Myocyte (in vitro differentiated cells): ENCODE measurements at places on chromosomes 7 and 10.
A peak's percentile ranks its signal among the peaks of the same experiment; 100 is the strongest.

DNA sequence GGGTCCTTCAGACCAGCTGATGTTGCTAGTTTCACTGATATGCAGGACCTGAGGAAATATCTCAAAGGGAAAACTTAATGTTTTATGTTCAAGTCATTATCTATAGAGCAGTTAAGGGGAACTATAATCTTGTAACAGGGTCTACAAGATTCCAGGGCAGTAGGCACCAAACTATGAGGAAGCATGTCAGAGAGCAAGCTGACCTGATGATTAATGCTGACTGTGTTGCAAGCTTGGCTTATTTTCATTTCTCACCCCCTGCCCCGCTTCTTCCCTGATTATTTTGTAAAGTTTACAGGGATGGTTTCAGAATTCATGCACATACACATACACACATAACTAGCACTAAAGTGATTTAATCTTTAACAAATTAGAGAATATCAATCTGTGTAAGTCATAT is 84.3 kb upstream of the CACNA2D1 start:
- DNase-seq: peak; percentile 26

DNA sequence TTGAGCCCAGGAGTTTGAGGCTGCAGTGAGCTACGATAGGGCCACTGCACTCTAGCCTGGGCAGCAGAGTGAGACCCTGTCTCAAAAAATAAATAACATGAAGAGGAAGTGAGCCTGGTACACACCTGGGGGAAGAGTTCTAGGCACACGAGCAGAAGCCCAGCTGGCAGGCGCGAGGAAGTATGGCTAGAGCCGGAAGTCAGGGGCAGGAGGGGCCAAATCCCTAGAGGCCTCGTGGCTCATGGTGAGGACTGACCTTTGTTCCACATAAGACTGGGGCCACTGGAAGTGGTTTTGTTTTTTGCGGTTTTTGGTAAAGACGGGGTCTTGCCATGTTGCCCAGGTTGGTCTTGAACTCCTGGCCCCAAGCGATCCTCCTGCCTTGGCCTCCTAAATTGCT is 117.6 kb downstream of the HIP1 start:
- DNase-seq: no peak

GRCh38 chr10:110568055-110568735 is 700 bp downstream of the SMC3 start:
- DNase-seq: peak; percentile 46

DNA sequence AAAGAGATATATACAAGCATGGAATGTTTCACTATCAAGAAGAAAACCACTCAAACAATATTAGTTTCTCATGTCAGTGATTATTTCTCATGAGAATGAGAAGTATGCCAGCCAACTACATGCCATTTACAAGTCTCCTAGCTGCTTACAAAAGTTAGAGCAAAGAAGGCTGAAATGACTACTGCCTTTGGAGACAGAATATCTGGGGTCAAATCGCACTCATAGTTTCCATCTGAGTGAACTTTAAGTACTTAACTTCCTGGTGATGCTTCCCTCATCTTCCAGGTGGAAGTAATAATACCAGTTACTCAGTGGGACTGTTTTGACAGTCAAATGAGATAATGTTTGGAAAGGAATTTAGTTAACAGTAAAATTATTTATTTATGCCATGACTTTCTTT is 42.0 kb upstream of the RHOBTB1 start:
- no peak for DNase-seq

GRCh38 chr7:98294798-98295382 is 13.4 kb downstream of the BRI3 start:
- DNase-seq: peak; percentile 58

DNA sequence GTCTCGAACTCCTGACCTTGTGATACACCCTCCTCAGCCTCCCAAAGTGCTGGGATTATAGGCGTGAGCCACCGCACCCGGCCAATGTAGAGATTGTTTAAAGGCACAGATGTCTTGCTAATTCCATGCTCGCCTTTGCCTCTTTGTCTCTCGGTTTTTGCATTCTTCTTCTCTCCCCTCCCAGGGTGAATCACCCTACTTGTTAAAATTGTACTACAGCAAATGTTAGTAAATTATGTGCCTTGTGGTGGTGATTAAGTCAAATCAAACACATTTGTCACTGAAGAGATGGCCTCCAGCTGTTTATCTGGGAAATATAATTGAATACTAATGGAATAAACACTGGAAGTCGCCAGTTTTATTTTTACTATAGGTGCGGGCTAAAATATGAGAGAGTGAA is 384.4 kb upstream of the AUTS2 start:
- DNase-seq: no peak

GRCh38 chr10:120741396-120741795 is 109.8 kb upstream of the WDR11 start:
- no peak for DNase-seq

- peak; percentile 60 for DNase-seq
Observed at GRCh38 chr10:79347894-79348639, 798 bp downstream of the PPIF start.

GRCh38 chr10:117152668-117153067 is 14.6 kb upstream of the VAX1 start:
- peak; percentile 57 for DNase-seq

- no peak for DNase-seq
Observed at GRCh38 chr10:55180357-55180756, 379.3 kb upstream of the PCDH15 start.

DNA sequence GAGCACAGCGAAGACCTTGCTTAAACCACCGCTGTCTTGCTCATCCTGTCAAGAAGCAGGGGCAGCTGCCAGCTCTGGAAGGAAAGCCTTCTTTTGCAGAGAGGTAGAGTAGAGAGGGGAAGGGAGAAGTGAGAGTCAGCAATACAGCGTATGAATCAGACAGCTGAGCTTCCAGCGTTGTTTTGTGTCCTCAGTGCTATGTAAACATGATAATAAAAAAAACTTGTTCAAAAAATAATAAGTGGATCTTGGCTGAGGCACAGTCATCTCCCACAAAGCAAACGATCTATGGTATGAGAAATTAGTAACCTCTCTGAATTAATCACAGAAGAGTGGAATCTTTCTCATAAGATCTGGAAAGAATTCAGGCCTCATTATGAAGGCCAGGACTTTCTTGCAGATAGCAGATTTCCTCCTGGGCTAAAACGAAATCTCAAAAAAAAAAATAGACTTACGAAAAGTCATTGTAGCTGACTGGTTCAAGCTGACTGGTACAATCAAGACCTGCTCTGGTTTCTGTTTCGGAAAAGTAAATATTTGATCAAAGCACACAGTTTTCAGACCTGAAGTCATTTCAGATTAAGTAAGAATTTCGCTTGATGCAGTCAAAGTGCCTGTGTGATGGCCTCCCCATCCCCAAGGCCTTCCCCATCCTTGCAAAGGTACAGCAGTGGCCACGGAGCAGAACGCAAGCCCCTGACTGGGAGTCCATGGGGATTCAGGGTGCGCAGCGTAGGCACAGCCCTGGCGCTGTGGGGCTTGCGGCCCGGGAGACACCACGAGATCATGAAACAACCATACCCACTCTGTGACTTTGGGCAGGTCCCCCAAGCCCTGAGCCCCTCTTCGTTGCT is 29.4 kb downstream of the CHST15 start:
- DNase-seq: peak; percentile 79

GRCh38 chr10:131092876-131093275 is 218.6 kb downstream of the TCERG1L start:
- no peak for DNase-seq
